Fibroblast of skin of abdomen (primary cell): ENCODE measurements at places on chromosomes 5 and 9.

DNA sequence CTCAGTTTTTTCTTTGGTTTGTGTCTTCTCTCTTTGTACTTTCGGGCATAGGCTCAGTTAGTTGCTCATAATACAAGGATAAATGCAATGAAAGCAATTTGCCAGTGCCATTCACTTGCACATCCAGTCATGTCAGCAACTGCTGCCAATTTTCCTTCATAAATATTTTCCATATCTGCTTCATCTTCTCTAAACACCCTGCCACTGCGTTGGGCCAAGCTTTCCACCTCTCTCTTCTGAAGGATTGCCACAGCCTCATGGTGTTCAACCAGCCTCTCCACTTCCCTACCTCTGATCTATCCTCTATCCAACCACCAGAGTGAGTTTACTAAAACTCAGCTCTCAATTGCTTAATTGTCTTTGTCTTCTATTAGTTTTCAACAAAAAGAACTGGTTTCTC lies 192.5 kb upstream of the ZNF462 start:
- no peak for DNase-seq

GRCh38 chr9:127293328-127293727 lies 28.8 kb downstream of the GARNL3 start:
- no peak for DNase-seq

DNA sequence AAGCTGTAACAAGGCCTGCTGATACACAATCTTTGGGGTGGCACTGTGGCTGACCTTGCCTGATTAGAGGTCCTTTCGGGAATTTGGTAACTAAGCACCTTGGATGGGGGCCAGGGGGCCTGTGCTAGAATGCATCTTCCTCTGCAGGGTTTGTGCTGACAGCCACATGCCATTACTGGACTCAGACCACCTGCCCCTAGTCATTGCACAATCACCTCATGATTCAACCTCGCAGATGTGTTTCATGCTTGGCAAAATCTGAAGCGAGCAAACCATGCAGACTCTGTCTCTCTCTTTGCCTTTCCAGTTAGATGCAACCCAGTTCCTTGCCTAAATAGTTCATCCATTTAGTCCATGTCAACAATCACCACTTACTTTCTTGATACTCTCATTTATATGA lies 96.5 kb upstream of the ERCC6L2 start:
- peak; percentile 87 for DNase-seq

DNA sequence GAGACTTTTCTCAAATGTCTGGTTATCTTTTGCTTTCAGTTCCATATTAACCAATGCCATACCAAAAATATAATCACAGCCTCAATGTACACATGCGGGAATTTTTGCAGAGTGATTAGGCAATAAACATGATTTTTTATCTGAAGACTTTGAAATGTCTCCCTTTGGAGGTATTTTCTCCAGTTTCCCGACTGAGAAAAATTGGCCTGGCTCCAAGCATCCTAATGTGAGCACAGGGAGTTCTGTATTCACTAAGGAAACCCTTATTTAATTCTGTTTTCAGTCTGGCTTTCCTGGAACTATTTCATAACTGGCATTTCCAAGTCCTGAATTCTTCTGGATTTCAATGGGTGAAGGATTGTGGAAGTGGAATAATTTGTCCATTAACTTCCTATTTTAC lies 8.5 kb downstream of the HCN1 start:
- no peak for DNase-seq

GRCh38 chr5:31638345-31638744 lies 586 bp upstream of the PDZD2 start:
- no peak for DNase-seq

DNA sequence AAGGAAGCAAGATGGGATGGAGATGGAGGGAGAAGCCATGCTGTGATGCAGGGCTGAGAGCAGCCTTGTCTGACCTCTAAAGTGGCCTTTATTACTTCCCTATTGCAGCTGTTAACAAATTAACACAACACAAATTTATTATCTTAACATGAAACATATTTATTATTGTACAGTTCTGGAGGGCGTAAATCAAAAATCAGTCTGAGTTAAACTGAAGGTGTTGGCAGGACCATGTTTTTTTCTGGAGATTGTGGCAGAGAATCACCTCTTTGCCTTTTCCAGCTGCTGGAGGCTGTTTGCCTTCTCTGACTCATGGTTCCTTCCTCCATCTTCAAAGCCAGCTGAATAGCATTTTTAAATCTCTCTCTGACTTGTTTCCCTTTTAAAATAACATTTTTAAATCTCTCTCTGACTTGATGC lies 7.2 kb upstream of the MCC start:
- peak; percentile 37 for DNase-seq

GRCh38 chr9:123778232-123778902 lies 151.6 kb downstream of the DENND1A start:
- DNase-seq, result no peak

DNA sequence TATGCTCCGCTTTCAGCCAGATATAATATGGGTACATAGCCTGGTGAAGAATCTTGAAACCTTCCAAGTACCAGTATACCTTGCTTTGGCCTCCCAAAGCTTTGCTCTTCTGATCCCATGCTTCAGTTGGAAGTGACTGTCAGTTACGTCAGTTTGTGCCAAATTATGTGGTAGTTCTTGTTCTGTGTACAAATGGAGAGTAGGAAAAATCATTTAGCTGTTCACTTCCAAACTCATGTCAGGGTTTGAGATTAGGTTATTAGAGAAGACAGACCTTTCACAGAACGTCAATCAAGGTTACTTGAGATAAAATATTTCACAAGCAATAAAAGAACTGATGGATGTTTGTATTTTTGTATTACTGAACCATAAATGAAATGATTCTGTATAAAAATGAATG lies 117.2 kb downstream of the NDUFS4 start:
- DNase-seq, result no peak

- peak; percentile 61 for DNase-seq
Observed at GRCh38 chr5:5017827-5018577, 122.1 kb upstream of the ADAMTS16 start.

- DNase-seq, result peak; percentile 83
Observed at GRCh38 chr5:122182491-122182921, 53.2 kb downstream of the ZNF474 start.

DNA sequence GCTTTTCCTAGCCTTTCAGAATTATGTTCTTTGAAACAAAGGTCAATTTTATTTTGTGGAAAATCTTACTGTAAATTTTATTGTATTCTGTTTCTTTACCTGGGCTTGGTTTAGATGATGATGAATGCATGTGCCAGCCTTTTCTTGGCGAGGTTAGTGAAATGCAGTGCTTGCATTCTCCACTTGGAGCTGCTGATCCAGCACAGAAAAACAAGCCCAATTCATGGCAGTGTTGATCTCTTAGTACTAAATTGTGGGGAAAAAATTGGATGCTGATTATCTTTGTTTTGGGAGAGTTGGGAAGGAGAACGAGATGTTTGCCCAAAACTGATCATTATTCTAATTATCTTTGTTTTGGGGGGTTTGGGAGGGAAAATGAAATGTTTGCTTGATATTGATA lies 3.7 kb downstream of the HABP4 start:
- peak; percentile 35 for DNase-seq

- DNase-seq, result no peak
Observed at GRCh38 chr5:52895572-52896413, 93.4 kb upstream of the ITGA2 start.

DNA sequence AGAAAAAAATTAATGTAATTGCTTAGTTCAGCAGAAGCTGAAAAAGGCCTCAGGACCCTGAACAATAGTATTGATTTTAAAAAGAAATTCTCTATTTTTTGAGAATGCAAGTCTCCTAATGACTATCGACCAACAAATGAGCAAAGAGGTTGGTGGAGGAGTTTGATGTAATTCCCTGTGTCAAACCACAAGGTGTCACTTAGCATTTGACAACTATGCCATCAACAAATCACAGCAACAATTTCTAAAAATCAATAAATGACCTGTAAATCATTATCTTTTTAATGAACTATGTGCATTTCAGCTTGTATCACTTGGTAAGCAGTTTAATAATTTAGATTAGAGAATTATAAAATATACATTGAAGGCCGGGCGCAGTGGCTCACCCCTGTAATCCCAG lies 133.7 kb downstream of the PRELID2 start:
- no peak for DNase-seq

DNA sequence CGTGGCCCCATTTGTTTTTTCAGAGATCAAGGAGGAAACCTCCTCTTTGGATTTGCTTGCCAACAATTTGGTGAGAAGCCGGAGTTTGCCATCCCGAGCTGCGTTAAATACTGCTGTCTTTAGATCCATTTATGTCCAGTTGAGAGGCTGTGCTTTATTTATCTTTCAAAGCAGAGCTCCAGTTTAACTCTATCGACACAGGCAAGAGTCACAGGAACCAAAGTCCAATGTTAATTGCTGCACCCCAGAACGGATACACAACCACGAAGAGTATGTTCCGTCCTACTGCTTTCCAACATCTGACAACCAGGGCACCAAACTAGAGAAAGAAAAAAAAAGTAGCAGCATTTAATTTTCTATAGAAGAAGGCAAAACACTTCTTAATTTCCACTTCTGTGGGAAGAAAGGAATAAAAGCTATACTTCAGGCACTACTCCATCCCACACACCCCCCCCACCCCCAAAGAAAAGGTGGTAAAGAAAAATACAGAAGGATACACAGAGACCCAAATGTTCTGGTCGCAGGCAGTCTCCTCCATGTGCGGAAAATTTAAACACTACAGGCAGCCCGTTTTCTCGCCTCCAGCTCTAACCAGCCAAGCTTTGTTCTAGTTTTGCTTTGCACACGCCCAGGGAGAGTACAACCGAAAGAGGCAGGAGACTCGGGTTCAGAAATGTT lies 1.1 kb downstream of the FEM1C start:
- DNase-seq, result peak; percentile 43
